ENCODE measurements at places on chromosomes 5 and 9. TPM values are rescaled to one million over a fixed set of nuclear protein-coding genes. Genes with fewer than 3 reads are reported as not detected.

TAF11L14 gene
- not detected for polyA plus RNA-seq

CDKN2B gene
- polyA plus RNA-seq, result 0.21 TPM

ADGRD2 gene
- 1.7 TPM for polyA plus RNA-seq

GRCh38 chr9:974996-975739, 1.3 kb upstream of the DMRT3 start:
- DNase-seq, result no peak

- DNase-seq, result no peak
Measured at GRCh38 chr9:90420768-90421513, 221.7 kb downstream of the DIRAS2 start.

DNA sequence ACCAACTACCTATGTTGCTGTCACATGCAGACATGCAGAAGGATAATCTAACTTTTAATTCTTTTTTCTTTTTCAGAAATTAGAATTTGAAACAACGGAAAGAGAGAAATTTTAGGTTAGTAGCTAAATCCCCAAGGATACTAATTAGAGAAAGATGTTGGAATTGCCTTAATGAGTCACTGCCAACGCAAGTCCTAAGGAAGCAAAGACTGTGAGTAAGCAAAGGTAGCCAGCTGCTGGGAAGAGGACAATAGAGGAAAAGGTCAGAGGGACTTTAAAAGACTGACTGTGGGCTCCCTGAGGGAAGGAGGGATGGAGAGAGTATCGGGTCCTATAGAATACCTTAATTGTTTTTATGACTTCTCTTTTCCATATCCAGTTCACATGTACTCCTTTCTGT, 461.9 kb upstream of the PAPPA start:
- no peak for DNase-seq

DNA sequence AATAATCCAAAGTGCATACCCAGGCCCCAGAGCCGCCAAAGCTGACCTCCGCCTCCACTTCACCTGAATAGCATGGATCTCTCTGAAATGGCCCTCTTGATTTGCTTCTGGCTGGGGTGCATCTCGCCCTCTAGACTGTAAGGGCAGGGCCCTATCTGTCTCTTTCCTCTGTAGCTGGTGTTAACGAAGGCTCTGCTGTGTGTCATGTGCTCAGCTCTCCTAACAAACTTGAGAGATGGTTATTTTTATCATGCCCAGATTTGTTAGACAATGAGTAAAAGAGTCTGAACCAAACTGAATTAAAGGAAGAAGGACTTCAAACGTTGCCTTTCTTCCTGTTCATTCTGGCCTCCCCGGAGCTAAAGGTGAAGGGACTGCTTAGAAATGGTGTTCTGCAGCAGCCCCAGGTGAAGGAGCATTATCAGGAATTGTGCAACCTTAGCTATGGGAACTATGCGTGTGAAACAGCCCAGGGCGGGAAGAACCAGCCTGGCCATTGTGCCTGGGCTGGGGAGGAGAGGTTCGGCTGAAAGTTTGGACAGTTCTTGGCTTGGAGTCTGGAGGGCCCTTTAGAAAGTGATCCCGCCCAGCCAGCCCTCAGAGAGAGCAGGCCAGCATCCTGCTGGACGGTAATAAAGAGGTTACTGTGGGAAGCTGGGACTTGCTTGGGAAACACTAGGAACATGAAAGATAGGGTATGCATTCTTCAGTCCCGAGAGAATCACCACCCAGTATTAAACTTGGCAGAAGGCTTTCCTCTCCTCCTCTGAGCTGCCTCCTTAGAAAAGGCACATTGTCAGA, 73.5 kb downstream of the WWC1 start:
- peak; percentile 65 for DNase-seq

- DNase-seq, result no peak
Measured at GRCh38 chr5:138482638-138483037, 17.4 kb downstream of the EGR1 start.

GRCh38 chr9:99075246-99075912, 29.5 kb upstream of the TGFBR1 start:
- no peak for DNase-seq

- no peak for DNase-seq
Measured at GRCh38 chr5:87645224-87645623, 232.5 kb upstream of the CCNH start.

- peak; percentile 24 for DNase-seq
Measured at GRCh38 chr5:130289132-130290088, 385.1 kb downstream of the CHSY3 start.

- peak; percentile 60 for DNase-seq
Measured at GRCh38 chr5:159316519-159317383, 13.5 kb downstream of the IL12B start.

GRCh38 chr9:88738709-88739108, 203.7 kb downstream of the NXNL2 start:
- DNase-seq, result no peak

- peak; percentile 54 for DNase-seq
Measured at GRCh38 chr5:137136991-137137632, 362.0 kb downstream of the SPOCK1 start.

- DNase-seq, result peak; percentile 25
Measured at GRCh38 chr9:76441551-76442322, 17.2 kb upstream of the GCNT1 start.

DNA sequence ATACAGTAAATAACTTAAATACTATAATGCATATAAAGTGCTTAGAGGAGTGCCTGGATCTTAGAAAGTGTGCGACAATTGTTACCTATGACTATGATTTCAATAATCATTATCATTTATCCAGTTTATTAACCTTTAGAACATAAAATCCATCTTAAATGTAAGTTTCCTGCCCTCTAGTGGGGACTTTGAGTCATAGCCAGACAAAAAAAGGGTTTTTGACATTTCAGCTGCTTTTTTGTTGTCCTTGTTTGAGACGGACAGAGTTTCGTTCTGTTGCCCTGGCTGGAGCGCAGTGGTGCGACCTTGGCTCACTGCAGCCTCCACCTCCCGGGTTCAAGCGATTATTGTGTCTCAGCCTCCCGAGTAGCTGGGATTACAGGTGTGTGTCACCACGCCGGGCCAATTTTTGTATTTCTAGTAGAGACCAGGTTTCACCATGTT, 9.7 kb upstream of the C9orf152 start:
- DNase-seq, result peak; percentile 45

- no peak for DNase-seq
Measured at GRCh38 chr5:93599001-93599379, 16.0 kb downstream of the NR2F1 start.

DNA sequence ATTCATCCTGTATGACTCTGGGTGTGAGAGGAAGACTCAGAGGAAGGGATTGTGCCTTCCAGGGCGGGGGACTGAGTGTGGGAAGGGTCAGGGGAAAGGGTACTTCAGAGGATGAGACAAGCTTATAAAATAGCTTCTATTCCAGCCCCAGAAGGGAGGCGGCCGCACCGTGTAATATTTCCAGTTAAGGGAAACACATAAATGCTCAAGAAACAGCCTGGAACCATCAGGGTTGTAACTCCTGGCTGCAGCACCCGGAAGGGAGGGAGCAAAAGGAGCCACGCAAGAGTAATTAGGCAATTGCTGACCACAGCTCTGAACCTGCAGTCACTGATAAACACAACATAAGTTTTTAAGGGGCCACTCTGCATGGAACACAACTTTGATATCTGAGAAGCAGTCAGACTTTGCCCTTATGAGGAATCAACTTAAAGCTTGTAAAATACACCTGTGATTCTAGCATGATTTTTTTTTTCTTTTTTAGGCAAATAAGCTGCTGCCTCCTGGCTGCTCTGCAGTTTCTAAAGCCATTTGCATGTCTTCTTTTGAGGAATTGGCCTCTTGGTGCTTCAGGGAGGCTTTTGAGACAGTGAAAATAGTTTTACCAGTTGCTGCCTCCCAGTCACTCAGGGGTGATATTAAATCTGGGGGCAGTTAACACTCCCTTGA, 382.7 kb downstream of the ENC1 start:
- no peak for DNase-seq

DNA sequence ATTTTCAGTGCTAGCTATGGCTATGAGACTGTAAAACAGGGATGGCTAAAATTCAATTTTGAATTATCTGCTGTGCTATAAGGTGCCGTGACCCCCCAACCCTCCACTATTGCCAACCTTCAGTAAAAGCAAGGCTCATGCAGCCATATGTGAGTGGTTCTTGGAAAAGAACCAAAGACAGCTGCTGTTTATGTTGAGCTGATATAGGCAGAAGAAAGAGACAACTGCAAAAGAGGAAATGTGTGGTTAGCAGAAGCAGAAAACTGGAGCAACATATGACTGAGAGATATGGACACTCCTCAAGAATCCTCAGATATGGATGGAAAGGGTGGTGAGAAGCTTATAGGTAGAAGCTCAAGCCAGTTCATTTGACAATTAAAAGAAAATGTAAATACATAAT, 200.3 kb downstream of the TLE1 start:
- no peak for DNase-seq

DNA sequence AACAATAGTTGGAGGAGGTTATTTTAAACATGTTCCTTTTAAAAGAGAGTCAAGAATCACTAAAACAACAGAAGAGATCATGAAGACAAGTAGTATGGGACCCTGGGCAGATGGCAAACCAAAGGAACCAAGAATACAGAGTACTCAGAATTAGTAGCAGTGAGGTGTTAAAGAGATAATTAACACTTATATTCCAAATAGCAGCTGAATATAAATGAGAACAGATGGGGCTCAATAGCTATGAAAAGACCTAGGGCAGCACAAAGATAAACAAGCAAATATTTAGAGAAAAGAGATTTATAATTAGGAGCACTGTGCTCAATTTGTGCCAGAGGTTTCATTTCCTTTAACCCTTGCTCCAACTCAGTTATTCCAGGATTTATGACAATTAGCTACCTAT, 159.1 kb downstream of the FAM114A2 start:
- no peak for DNase-seq

GRCh38 chr9:108904161-108904560, 29.8 kb downstream of the ELP1 start:
- no peak for DNase-seq

- DNase-seq, result no peak
Measured at GRCh38 chr9:133476036-133476931, 2.6 kb downstream of the SLC2A6 start.

DNA sequence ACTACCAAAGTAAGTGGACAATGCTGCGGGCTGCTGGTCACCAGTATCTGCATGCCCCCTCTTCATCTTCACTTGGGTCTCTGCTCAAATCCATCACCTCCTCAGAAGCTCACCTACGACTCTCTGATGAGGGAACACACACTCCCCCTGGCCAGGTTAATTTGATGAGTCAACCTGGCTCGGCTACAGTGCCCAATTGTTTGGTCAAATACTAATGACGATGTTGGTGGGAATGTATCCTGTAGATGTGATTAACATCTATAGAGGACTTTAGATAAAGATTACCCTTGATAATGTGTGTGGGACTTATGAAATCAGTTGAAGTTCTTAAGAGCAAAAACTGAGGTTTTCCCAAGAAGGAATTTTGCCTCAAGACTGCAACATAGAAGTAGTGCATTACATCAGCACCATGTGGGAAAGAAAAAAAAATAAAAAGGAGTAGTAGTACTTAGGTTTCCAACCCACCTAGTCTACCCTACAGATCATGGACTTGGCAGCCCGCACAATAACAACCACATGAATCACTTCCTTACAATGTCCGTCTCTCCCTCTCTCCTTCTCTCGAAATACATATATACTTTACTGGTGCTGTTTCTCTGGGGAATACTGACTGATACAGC, 467.3 kb downstream of the DNAH5 start:
- DNase-seq, result no peak

All from cardiac muscle cell (in vitro differentiated cells and primary cell).